ENCODE measurements at places on chromosomes 7 and 10.

- peak; percentile 23 for DNase-seq
These were observed 651 bp downstream of the MYO3A start for GRCh38 chr10:25934621-25935139.

- DNase-seq, result no peak
These were observed 36.8 kb downstream of the SRI start for GRCh38 chr7:88183051-88183450.

- DNase-seq, result no peak
These were observed 181.0 kb upstream of the NPY start for GRCh38 chr7:24102988-24103387.

DNA sequence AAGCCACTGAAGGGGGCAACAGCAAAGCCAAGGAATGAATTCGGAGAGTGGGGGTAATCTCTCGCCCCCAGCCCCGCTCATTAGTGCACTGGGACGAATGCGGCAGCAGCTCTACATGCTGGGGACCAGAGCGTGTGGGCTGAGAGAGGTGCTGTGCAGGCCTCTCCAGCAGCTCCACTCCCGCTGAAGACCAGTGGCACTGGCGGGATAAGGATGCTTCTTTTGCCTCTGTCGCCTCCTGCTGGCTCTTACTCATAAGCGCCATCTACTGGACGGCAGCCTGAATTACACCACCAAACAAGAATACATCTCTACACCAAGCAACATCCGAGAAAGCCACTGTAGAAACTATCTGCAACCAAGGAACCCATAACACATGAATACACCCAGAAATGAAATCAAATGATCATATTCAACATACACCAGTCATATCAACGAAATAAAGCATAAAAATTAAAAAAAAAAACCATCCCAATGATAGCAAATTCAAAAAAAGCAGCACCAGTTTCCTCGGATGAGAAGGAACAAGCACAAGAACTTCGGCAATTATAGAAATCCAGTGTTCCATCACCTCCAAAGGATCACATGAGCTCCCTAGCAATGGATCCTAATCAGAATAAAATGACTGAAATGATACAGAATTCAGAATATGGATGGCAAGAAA, 79.0 kb upstream of the TMEM168 start:
- peak; percentile 63 for DNase-seq

DNA sequence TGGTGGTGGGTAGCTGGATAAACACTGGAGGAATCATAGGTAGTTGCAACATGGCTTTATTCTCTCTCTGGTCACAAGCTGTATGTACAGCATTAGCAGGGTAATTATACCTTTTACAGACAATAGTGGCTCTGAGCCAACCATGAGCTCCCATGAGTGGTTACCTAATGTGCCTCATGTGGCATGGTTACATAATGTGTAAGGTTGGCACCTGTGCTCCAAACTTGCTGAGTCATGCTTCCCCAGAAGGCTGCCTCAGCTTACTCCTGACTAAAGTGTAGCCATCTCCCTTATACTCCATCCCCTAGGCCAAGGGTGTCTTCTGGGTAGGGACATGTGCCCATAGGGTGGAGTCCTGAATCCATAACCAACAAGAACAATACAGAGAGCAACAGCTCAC, 345.3 kb upstream of the SEMA3C start:
- no peak for DNase-seq

DNA sequence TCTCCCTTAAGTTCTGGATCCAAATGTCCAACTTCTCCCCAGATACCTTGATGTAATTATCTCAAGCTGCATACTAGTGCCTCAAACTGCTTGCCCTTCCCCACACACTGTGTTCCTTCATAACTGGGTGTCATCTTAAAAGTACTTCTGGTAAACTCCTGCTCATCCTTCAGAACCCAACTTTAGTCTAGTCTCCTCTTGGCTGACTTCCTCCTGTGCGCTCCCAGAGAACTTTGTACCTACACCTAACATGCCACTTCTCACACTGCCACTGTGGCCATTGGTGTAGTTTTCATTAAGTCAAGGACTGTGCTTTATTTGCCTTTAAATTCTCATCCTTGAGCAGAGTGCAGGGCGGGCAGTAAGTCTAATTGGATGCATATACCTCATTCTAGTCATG, 575.2 kb upstream of the GALNT17 start:
- DNase-seq, result no peak

GRCh38 chr7:131726686-131727085, 170.3 kb upstream of the PODXL start:
- no peak for DNase-seq

- DNase-seq, result no peak
These were observed 105.8 kb upstream of the VIPR2 start for GRCh38 chr7:159250471-159250870.

GRCh38 chr7:141954334-141954733, 7.6 kb upstream of the CLEC5A start:
- DNase-seq, result no peak

- DNase-seq, result no peak
These were observed 111.3 kb upstream of the KCTD7 start for GRCh38 chr7:66517212-66517909.

DNA sequence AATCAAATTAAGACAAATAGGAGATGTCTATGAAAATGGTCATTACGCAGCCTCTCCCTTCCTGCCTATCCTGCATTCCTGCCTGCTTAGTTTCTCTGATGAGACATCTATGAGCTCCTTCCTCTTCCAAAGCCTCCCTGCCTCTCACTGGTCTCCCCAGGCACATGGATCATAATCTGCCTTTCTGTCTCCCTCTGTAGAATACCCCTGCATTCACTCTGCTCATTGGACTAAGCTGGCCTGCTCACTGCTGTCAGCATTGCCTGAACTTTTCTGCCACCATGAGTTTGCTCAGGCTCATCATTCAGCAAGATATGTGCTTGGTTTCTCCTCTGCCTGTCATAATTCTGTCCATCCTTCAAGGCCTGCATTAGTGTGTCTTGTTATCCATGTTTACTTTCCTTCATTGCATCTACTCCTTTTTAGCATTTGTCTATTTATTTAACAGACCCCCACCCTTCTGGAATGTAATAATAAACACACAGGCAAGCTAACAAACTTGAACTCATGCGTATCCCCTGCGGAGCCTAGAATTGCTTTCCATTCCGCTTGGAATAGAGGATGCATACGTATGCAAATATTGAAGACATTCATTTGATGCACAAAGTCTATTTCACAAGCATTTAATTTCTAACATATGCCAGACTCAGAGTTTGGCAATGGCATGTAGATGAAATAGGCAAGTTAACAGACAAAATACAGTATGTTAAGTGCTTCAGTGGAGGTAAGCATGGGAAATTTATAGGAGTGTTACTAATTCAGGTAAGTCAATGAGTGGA, 88.3 kb downstream of the PTPRZ1 start:
- no peak for DNase-seq

- DNase-seq, result no peak
These were observed 246.1 kb downstream of the AUTS2 start for GRCh38 chr7:69844264-69844868.

DNA sequence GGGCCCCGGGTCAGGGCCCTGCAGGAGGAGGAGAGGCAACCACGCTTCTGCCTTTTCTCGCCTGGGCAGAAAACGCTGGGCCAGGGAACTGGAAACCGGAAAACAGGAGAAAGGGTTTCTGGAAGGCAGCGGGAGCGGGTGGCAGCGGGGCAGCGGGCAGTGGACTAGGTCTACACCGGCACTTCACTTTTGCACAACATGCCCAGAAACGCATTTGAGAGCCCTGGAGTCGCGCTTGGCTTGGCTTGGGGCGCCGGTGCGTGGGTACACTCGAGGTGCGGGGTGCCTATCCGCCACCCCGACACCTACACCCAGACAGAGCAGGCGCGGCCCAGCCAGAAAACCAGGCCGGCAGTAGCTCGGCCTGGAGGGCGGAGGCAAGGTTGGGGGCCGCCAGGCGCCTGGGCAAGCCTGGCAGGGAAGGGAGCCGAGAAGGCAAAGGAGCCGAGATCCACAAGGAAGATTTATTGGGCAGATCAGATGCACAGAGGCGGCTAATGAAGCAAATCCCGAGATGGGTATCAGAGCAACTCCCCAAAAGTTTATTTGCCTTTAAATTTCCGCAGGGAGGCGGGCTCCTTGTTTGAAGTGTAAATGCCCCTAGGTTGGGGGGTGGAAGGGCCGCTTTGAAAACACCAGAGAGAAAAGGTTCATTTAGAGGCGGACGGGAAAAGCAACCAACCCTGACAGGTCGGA, 3.2 kb upstream of the PAX2 start:
- DNase-seq, result no peak

DNA sequence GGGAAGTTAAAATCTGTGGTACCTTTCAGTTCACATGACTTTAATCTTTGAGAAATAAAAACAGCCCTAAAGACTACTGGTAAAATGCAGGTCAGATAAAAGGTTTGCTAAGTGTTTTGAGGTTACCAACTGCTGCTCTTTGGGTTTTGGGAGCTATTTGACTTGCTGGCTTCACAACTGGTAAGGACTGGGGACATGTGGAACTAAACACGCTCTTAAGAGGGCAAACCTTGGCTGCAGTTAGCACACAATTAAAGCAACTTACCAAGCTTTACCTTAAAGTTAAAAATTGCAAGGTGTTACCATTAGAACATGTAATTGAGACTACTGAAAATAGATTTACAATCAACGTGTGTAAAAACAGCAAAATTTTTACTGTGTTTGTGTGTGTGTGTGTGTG, 220.2 kb downstream of the PHF14 start:
- DNase-seq, result no peak

DNA sequence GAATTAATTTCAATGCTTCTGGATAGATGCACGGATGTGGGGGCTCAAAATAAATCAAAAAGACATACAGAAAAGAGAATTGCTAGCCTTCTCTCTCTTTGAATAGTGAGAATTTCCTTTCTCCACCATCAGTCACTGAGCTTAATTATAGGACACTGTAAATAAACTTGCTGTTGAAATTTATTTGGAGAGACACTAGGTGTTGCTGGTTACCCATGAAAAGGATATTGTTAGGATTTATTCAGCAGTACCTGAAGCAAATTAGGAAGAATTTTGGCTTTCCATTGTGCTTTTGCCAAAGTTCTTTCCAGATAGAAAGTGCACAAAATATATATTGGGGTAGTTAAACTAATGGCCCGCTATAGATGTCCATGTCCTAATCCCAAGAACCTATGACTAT, 27.6 kb downstream of the GCC1 start:
- DNase-seq, result no peak

- DNase-seq, result peak; percentile 76
These were observed 29.1 kb upstream of the CALD1 start for GRCh38 chr7:134750083-134751062.

DNA sequence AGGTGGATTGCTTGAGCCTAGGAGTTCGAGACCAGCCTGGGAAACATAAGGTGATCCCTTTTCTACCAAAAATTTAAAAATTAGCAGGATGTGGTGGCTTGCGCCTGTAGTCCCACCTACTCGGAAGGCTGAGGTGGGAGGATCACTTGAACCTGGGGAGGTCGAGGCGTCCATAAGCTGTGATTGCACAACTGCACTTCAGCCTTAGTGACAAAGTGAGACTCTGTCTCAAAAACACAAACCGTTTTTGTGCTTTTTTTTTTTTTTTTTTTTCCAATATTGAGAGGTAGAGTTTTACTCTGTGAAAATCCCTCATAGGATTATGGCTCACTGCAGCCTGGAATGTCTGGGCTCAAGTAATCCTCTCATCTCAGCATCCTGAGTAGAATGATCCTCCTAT, 14.1 kb downstream of the CCAR1 start:
- no peak for DNase-seq

Measured in activated naive CD4-positive, alpha-beta T cell treated with anti-CD3 and anti-CD28 coated beads, Interleukin-2, amount 10 ng/mL, durations not matched to agents 7 days and 5 days (primary cell).